Epithelial cell of prostate (primary cell): ENCODE measurements at places on chromosomes 13 and 19.

DNA sequence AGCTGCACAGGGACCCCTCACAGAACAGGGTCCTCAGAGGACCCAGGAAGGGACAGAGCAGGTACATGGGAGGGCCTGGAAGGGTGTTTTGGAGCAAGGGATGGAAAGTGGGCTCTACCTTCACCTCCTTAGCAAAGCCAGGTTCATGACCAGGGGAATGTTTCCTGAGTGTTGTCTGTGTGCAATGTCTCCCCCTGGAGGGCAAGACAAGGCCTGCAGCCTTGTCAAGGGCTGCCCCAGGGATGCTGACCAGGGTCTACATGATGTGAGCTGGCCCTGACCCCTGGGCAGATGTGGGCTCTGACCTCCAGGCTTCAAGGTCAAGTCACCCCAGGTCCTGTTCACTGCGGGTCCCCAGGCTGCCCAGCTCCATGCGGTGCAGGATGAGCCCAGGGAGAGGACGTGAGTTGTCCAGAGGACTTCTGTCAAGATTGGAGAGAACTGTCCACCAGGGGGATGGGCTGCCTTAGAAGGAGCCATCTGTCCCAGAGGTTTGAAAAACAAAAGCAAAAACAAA is 1.0 kb upstream of the CEACAM1 start:
- DNase-seq: no peak

- no peak for DNase-seq
Measured at GRCh38 chr13:75725736-75726135, 89.6 kb downstream of the LMO7 start.

DNA sequence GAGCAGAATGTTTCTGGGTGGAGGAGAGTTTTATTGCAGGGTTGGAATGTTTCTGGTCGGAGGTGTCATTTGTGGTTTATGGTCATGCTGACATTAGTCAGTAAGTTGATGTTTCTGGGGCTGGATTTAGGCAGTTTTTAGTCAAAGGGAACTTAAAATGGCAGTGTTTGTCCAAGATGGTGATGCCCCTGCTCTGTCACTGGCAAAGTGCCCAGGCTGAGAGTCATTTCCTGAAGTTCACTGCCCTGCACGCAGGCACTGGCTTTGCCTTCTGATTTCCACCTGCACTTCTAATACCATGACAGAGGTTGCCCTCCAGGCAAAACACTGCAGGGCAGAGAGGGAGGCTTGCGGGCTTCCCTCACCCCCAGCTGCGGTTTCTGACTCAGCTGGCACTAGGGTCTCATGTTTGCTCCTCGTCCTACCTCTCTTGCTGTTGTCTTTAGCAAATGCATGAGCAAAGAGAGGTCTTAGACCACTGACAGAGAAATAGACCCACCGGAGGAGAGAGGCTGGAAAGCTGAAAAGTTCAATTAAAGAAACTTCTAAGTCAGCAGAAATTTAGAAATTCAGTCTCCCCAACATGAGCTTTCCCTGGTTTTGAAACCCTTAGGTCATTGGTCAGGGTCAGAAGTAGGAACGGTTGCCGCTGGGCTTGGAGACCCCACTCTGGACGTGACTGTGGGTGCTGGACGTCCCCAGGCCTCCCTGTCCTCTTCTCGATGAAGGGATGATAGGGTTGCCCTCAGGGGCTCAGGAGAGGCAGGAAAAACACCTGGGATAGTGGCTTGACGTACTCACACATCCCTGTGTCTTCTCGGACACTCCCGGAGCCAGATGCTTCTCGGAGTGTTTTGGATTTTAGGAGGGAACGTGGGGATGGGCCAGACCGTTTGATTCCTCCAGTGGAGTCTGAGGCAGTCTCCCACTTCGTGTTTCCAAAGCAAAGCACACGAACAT is 26.3 kb downstream of the TMEM255B start:
- peak; percentile 81 for DNase-seq

- DNase-seq: no peak
Measured at GRCh38 chr13:113550453-113550852, 34.1 kb upstream of the TFDP1 start.

DNA sequence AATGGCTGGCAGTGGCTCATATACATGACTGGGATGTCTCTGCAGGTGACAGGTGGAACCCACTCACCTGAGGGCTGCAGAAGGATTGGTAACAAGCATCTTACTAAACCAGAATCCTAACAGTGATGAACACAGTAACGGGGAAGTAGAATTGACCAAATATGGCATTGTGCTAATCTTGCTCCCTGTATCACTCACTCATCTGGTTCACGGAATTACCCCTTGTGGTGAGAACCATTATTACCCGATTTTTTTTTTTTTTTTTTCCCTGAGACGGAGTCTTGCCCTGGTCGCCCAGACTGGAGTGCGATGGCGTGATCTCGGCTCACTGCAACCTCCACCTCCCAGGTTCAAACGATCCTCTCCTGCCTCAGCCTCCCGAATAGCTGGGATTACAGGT is 69.5 kb downstream of the PTPRS start:
- no peak for DNase-seq

DNA sequence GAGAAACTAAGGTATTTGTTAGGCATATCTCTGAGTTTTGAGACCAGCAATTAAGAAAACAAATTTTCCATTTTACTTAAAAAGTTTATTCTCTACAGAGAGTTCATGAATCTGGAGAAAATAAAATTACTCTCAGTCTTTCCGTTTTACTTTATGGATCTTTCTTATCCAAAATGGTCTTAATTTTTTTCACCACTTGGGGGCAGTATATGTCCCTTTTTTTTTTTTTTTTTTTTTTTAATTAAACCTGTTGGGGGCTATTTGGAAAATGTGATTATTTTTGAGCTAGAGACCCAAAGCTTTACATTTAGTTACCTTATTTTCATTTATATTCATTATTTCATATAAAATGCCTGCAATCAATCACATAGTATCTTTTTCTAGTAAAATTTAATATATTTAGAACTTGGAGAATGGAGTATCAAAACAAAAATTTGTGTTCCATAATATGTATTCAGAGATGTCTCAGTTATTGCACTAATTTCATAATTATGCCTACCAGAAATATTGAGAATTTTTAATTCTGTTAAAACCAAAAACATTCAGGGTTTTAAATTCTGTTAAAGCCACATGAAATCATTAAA is 27.1 kb downstream of the PIBF1 start:
- DNase-seq: no peak
